Stimulated activated CD8-positive, alpha-beta memory T cell treated with anti-CD3 and anti-CD28 coated beads, Interleukin-15, amount 100 ng/mL, for 1 hour (primary cell): ENCODE measurements at places on chromosomes 2 and 18.

- DNase-seq, result no peak
These were observed 174.0 kb downstream of the TGIF1 start for GRCh38 chr18:3623769-3624545.

GRCh38 chr2:119126650-119127049 lies 31.9 kb downstream of the C1QL2 start:
- no peak for DNase-seq

DNA sequence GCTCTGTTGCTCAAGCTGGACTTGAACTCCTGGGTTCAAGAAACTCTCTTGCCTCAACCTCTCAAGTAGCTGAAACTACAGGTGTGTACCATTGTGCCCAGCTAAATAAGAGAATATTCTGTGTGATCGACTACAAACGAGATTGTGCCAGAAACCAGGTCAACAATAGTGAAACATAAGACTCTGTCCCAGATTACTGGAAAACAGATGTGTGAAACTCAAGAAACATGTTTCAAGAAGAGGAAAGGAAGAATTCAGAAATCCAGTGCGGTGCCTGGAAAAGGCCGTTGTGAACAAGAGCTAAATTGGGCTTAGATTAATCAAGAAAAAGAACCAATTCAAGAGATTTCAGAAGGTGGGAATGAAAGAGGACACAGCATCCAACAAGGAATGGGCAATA lies 23.4 kb upstream of the STAT1 start:
- DNase-seq, result no peak

- DNase-seq, result no peak
These were observed 222.4 kb upstream of the NCKAP5 start for GRCh38 chr2:133790711-133791110.

DNA sequence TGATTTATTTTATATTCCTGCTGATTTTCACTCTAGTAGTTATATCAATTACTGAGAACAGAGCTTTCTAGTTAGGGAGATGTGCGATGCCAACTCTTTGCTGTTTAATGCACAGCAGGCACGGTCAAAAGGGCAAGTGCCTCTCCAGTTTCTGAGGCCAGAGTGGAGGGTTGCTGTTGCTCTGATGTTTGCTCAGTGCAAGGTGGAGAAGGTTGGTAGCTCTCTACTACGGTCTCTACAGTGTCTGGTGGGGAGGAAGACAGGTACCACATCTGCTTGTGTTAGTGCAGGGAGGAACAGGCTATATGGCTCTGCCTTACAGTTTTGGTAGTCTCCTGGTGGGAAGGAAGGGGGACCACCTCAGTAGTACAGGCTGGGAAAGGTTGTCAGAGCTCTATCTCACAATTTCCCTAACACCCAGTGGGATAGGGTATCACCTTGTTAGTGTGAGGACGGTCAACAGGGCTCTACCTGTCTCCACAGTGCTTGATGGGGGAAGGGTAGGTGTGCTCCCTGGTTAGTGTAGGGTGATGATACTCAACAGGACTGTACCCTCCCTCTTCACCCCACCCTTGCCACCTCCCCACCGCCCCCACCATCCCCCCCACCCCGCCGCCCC lies 85.9 kb downstream of the FANCL start:
- DNase-seq, result no peak

DNA sequence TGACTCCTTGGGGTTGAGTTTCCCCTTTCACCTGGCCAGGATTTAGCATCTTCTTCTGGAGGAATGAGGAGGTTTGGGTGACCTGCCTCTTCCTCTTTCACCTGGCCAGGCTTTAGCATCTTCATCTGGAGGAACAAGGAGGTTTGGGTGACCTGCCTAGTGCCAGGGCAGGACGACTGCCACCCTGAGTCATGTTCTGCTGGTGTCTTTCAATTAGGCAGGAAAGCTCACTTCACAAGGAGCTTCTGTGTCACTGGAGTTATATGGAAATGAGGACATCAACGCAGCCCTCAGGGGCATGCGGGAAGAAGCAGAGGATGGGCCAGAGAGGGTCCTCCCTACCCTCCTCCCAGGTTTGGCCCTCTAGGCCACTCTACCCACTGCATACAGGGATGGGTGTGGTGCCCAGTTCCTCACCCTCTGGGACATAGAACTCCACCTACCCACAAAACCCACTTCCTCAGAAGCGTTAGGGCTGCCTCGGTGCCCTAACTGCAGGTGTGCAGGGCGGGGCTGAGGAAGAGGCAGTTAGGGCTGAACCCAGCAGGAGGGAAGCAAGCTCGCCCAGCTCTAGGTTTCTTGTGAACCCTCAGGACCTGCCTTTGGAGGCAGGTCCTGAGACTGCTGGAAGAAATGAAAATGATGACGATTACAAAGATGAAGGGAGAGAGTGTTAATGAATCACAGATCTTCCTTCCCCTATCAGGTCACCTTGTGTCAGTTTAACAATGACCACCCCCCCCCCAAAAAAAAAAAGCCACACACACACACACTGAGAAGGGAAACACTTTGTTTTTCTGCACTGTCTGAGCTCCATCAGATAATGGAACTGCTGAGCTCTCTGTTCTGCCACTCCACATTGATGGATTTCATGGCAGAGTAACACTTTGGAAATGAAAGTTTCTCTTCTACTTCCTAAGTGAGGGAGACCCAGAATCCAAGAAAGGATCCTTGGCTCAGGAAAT lies 71.0 kb downstream of the ARL4C start:
- peak; percentile 48 for DNase-seq

DNA sequence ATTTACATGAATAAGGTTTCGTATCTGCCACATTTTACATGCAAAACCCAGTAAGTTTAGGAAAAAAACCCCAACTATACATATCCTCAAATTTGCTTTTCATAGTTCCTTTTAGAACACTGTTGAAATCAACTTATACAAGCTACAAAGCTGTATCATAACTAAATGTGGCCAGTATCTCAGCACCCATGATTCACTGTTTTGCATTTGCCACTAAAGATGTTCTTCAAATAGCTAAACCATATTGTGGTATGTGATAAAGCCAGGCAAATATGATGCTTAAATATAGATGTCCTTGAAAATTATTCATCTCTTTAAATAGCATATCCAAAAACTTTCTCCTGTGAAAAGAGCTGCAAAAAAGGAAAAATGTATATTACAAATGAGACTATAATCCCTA lies 29.9 kb downstream of the ROCK2 start:
- no peak for DNase-seq
